ENCODE measurements at places on chromosomes 7 and 10.

GRCh38 chr10:124041675-124042445, 51.5 kb downstream of the CHST15 start:
- DNase-seq = no peak

GRCh38 chr10:115558252-115558651, 465.1 kb downstream of the ATRNL1 start:
- no peak for DNase-seq

DNA sequence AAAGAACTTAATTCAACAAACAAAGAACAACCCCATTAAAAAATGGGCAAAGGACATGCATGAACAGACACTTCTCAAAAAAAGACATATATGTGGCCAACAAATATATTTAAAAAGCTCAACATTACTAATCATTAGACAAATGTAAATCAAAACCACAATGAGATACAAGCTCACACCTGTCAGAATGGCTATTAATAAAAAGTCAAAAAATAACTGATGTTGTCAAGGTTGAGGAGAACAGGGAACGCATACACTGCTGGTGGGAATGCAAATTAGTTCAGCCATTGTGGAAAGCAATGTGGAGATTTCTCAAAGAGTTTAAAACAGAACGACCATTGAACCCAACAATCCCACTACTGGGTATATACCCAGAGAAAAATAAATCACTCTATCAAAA, 19.1 kb downstream of the ZFAND4 start:
- no peak for DNase-seq

GRCh38 chr7:90817151-90817550, 221.0 kb downstream of the CDK14 start:
- DNase-seq = no peak

DNA sequence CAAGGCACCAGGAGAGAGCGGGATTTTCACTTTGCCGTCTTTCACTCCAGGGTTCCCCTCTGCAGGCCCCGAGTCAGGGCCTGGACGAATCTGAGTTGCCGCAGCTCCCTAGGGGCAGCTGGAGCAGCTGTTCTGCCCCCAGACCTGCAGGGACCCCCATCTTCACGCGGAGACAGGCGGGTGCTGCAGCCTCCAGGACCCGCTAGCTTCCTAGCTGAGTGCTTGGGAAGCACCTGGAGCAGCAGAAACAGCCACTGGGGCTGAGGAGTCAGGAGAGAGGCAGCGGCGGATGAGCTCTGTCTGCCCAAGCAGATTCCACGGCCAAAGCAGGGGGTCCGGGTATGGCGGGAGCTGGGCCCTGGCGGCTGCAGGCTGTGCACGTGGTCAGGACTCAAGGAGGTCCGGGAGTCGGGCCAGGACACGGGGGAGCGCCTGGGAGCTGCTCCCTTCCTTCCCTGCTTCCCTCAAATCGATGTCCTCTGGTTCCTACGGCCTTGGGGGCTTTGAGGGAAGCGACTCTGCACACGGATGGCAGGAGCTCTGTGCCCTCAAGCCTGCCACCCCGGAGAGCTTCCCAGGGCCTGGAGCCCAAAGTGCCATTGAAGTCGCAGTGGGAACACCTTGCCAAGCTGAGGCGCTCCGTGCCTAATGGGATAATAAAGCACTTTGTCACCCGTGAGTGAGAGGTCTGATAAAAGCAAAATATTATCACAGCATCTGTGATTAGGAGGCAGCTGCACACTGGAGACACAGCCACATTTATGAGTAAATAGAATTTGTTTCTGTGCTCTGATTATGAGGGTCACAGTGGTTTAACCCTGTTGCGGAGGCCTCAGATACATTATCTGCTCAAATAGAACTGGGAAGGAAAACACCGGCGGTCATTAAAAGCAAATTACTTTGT, 17.2 kb downstream of the MNX1 start:
- no peak for DNase-seq

DNA sequence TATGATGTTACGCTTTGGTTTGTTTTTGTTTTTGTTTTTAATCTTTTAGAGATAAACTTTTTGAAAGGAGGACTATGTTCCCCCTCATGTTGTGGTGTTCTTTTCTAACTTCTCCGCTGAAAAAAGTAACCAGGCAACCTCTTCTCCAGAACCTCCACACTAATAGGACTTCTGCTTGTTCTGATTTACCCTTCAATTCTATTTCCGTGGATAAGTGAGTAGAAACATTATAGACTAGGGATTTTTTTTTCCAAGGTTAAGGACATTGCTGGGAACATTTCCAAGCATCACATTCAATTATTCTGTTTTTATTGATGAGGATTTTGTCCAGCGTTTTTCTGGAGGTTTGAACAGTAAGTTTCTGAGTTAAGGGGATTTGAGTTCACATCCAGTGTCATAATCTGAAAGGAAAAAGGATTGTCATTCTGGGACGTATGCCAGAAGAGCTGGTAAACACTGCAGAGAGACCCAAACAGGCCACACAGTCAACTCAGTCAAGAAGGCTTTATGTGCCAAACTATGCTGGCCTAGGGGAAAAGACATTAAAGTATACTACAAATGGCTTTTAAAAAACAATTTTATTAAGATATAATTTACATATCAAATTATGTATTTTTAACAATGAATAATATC, 28.3 kb upstream of the RALA start:
- no peak for DNase-seq

DNA sequence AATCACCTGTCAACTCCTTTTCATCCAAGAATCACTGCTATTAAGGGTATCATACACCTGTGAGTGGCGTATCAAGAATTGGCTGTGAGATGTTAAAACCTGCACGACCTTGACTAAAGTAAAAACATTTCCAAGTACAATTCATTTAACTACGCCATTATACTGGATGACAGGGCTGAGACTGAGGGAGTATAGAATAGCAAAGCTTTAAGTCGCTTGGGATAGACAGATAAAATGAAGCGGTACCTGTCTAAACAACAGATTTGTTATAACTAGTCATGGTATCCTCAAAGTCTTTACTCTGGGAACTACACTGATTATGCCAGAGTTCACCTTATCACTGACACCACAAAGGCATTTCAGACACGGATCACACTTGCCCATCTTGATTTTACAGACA, 366.1 kb upstream of the LRRN3 start:
- DNase-seq = no peak

DNA sequence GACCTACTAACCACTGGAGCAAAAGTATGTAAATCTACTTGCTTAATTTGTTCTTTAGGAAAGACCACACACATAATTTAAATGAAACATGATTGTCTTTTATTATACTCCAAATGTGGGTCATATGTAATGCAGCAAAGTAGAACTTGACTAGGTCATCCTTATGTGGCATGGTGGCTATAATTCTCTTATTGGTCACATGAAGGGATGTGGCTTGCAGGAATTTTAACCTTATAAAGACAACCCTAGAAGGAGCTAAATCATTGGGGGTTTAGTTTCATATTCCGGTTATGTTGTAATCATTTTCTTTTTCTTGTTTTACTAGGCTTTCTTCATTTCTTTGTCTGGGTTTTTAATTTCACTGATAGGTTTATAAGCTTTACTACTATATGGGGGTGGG, 93.9 kb downstream of the SEPTIN7 start:
- no peak for DNase-seq

- DNase-seq = no peak
Measured at GRCh38 chr10:119296703-119297102, 89.3 kb downstream of the GRK5 start.

- no peak for DNase-seq
Measured at GRCh38 chr10:24382979-24383663, 174.2 kb downstream of the KIAA1217 start.

All from stimulated activated CD4-positive, alpha-beta T cell treated with anti-CD3 and anti-CD28 coated beads, Interleukin-1b, Interleukin-23, amount 100 ng/mL, for 24 hours (primary cell).